Stimulated activated CD8-positive, alpha-beta memory T cell treated with anti-CD3 and anti-CD28 coated beads, Interleukin-4, amount 100 ng/mL, for 4 hours (primary cell): ENCODE measurements at places on chromosomes 6 and 20.

DNA sequence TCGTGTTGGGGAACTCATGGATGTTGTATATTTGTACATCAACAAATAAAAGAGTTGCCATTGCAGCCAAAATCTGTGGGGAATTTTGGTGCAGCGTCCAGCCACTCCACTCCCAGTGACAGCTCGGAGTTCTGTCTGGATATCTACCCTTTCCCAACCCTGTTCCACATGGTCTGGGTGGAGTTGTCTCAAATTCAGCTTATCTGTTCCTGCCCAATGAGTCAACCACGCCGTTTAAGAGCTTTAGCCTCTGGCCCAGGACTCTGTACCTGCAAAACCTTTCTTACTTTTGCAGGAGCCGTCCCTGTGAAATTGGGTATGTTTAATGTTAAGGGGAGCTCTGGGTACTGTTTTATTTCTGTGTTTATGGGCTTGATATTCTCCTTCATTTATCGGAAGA, 33.9 kb upstream of the OVOL2 start:
- DNase-seq: no peak

DNA sequence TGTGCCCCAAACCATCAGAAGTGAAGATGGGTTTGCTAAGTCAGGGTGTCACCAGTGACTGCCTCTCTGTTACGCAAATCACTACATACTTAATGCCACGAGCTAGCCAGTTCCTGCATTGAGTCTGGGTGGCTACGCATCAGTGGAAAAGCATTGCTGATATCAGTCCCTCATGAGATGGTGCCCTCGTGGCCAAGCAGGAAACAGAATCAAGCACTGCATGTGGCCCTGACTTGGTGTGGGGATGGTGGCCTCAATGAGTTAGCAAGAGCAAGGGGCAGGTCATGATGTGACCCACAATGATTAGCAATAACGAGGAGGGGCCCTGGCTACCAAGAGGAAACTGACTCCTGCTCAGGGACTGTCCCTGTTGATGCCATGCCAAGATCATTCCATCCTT, 51.6 kb upstream of the FNDC1 start:
- no peak for DNase-seq

DNA sequence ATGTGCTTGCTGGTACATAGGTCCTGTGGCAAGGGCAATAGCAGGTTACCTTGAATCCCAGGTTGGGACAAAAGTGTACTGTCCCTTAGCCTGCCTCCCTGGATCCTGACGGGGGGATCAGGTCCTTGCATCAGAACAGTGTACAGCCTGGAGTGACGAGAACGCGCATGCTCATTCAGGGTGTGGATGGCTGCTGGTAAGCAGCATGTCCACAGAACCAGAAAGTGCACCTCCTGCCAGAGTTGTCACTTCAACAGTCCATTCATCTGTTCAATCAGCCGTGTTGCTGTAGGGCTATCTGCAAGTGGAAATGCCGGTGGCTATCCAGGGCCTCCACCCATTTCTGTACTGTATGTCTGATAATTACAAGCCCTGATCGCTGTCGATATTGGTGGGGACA, 236.3 kb upstream of the SOX4 start:
- DNase-seq: no peak

DNA sequence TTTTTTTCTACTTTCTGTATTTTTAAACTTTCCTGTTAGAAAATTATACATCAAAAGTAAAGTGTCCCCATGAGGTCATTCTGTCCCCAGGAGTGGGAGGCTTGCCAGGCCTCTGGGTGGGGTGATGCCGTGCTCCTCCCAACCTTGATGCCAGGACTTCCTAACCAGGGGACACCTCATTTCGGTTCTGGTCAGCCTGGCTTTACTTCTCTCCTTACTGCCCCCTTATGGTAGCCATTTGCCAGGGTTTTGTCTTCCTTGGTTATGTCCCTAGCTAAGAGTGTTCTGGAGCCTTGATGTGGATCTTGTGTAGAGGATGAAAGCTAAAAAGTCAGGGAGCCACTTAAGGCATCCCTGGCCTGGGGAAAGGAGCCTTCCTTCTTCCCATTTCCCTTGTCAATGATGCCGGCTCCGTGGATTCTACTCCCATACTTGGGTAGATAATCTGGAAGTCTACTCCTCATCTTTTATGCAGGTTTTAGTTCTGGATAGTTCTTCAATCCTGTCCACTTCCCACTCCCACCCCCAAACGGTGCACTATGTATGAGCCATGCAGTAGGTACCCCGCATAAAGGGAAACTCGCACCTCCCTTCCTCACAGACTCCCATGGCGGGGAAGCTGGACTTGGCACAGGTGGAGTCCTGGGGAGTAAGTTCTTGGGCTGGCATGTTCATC, 164.1 kb upstream of the SALL4 start:
- DNase-seq: no peak
